Progenitor cell of endocrine pancreas (in vitro differentiated cells): ENCODE measurements at places on chromosomes 2 and 18. TPM values are rescaled to one million over a fixed set of nuclear protein-coding genes. Genes with fewer than 3 reads are reported as not detected.

GRCh38 chr2:40680547-40680946, 228.7 kb upstream of the SLC8A1 start:
- peaks cover 3% of the 10 kb centered on the region for H3K4me1 ChIP-seq
- no peak overlapping the region for H3K4me3 ChIP-seq
- DNase-seq: no peak
- H3K27me3 ChIP-seq: no peaks in the 10 kb centered on the region
- no peak overlapping the region for H3K27ac ChIP-seq
- no peaks in the 10 kb centered on the region for H3K36me3 ChIP-seq

- no peak for DNase-seq
- no peak overlapping the region for H3K4me3 ChIP-seq
- peaks cover 4% of the 10 kb centered on the region for H3K27me3 ChIP-seq
- H3K27ac ChIP-seq: no peak overlapping the region
- no peaks in the 10 kb centered on the region for H3K36me3 ChIP-seq
- H3K4me1 ChIP-seq: peaks cover 9% of the 10 kb centered on the region
Observed at GRCh38 chr2:143482771-143483170, 353.6 kb downstream of the ARHGAP15 start.

DNA sequence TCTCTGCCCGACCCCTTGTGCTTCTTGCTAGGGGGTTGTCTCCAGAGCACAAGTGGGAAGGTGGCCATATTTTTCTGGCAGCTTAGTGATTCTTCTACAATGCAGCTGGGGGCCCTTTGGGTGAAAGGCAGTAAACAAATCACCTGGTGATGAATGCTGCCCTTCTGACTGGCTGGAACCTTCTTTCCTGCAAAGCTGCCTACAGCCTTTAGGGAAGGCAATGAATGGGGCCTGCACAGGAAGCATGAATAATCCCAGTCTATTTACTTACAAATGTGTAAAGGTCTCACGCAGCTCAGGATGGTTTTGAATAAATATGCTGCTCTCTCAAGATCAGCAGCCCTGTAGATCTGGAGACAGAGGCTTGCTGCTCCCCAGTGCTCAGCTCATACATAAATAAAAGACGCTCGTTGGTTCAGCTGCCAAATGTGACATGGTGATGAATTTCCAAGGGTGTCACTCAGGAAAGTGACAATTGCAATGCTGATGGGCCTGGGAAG, 289.2 kb downstream of the TDRD15 start:
- no peak for DNase-seq
- H3K4me3 ChIP-seq: no peak overlapping the region
- H3K27ac ChIP-seq: no peak overlapping the region
- H3K36me3 ChIP-seq: no peaks in the 10 kb centered on the region
- peaks cover 18% of the 10 kb centered on the region for H3K4me1 ChIP-seq
- H3K27me3 ChIP-seq: no peaks in the 10 kb centered on the region

DNA sequence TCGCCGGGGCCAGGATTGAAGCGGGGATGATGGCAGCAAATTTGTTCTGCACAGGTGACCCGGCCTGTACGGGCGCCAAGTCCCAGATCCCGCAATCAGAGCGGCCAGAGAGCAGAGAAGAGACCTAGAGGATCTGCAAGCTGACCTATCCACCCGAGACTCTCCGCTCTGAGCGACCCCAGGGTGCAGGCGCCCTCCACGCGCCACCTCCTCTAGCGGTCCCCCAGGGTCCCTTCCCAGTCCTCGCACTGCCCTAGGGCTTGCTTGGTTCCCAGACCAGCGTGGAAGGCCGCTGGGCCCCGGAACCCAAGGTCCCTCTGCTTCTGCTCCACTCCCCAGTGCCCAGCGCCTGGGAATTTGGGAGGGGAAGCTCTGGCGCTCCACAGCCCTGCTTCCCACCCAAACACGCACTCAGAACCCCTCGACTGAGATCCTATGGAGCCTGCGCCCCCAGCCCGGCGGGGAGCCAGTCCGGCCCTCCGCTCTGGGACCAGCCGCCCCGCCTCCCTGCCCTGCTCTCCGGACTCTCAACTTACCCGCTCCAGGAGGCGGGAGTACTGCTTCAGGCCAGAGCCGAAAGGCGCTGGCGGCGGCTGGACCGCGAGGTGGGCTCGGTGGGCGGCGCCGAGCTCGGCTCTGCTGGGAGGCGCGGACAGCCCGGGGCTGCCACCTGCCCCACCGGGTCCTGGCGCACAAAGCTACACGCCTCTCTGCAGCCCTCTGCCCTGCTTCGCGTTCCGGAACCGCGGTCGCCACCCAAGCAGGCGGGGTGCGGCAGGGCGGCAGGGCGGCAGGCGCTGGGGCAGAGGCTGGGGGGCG, 3.0 kb upstream of the SIX3 start:
- no peaks in the 10 kb centered on the region for H3K36me3 ChIP-seq
- peaks cover 14% of the 10 kb centered on the region for H3K4me1 ChIP-seq
- H3K4me3 ChIP-seq: peak overlapping the region; percentile 53

DNA sequence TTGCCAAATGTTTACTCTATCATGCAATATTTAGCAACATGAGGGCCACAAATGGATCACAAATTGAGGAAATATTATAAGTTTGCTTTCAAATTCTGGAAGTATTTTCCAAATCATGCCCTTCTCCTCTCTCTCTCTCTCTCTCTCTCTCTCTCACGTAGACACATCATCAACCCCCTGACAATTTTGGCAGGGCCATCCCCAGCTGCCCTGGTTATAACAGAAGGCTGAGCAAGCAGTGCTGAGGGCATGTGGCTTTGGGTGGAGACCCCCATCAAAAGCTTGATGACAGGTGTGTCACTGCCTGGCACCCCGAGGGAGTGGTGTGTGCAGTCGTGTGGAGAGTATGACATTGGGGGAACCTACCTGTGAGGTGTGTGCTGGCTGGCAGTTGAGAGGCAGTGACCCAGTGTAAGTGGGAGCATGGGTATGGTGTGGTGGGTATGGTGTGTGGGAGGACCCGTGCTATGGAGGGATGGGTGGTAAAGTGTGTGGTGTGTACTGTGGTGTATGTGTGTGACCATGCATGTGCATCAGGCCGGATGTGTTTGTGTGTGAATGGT, 224.5 kb downstream of the TTC32 start:
- no peak for DNase-seq
- H3K4me3 ChIP-seq: no peak overlapping the region
- no peaks in the 10 kb centered on the region for H3K27me3 ChIP-seq
- no peak overlapping the region for H3K27ac ChIP-seq

DNA sequence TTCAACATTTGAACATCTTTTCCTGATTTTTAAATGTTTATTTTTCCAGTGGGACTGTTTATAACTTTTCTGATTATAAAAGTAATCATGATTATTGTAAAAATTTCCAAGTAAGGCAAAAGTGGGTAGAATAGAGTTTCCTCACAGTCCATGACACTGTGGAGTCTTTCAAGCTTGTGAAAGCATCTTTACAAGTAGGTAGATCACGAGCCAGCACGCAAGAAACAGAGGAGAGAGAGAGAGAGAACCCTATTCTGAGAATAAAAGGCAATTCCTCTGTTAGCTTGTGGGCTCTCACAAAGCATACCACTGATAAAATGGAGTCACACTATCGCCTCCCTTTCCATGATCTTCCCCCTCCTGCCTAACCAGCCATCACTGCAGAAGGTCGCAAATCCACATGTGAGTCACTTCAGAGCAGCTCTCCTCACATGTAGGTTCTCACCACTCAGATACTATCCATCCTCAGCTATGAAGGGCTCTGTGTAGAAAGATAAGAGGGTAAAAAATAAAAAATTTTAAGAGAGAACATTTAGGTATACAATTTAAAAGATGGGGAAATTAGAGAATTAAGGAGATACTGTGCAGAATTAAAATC, 40.3 kb downstream of the AAK1 start:
- H3K4me1 ChIP-seq: peaks cover 3% of the 10 kb centered on the region
- peaks cover 5% of the 10 kb centered on the region for H3K36me3 ChIP-seq
- peak overlapping the region; percentile 24 for H3K27ac ChIP-seq
- no peak for DNase-seq

DNA sequence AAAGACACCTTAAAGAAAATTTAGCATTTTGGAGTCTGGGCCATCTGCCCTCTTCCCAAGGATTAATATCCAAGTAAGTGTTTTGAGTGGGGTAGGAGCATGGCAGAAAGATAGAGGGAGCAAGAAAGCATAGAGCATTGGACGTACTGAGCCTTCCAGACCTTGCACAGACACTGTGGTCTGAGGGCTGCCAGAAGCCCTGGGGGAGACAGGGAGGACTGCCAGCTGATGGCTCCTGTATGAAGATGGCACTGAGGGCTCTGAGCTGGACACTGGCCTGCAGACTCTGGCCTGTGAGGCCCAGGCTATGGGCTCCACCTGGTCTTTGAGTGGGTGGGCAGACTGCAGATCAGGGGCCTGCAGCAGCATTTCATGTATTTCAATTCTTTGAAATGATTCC, 2.9 kb upstream of the PKDCC start:
- no peak for DNase-seq
- H3K36me3 ChIP-seq: no peaks in the 10 kb centered on the region
- H3K27me3 ChIP-seq: peaks cover 8% of the 10 kb centered on the region

- H3K4me1 ChIP-seq: peaks cover 15% of the 10 kb centered on the region
- DNase-seq: no peak
- no peak overlapping the region for H3K27ac ChIP-seq
- no peaks in the 10 kb centered on the region for H3K27me3 ChIP-seq
Observed at GRCh38 chr2:25418944-25419677, 77.4 kb upstream of the DNMT3A start.

DNA sequence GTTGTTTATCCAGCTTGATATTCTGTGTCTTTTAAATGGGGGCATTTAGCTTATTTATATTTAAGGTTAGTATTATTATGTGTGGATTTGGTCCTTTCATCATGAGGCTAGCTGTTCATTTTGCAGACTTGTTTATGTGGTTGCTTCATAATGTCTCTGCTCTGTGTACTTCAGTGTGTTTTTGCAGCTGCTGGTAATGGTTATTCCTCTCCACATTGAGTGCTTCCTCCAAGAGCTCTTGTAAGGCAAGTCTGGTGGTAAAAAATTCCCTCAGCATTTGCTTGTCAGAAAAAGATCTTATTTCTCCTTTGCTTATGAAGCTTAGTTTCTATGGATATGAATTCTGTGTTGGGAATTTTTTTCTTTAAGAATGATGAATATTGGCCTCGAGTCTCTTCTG, 47.8 kb upstream of the NT5C1B start:
- no peaks in the 10 kb centered on the region for H3K4me1 ChIP-seq
- H3K4me3 ChIP-seq: no peak overlapping the region
- no peak for DNase-seq
- no peaks in the 10 kb centered on the region for H3K27me3 ChIP-seq
- H3K27ac ChIP-seq: no peak overlapping the region

DNA sequence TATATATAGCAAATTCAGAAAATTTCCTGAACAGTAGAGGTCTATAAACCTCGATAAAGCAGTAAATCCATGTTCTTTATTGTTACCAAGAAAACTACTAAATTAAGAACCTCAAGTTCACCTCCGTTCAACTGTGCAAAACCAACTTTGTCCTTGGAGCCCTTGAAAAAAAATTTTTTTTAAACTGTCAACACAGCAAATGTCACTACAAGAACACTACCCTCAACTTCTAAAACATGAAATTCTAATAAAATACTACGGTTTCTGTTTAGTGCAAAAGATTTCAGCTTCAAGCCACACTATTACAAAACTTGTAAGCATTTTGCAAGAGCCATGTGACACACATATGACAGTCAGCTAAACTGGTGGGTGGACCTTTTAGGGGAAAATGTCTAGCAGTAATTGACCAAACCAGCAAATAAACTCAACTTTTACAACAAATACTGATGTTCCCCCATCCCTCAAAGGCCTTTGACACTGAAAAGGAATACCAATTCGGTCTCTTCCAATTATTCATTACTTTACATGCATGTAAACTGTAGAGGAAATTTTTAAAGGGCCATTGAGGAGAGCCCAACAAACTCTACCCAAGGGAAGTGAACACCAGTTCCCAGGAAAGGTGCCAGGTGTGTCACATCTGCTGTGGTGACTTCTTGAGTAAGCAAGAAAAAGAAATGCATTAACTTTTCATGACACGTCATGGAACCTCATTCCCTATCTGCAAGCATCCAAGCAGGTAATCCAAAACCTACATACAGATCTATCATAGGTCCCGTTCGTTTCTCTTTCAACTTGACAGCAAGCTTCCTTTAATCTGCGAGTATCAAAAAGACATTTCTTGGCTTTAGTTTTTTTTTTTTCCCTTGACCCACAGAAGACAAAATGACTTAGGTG, 1.4 kb downstream of the RAB1A start:
- peaks cover 30% of the 10 kb centered on the region for H3K4me1 ChIP-seq
- peaks cover 3% of the 10 kb centered on the region for H3K36me3 ChIP-seq
- DNase-seq: no peak
- peak overlapping the region; percentile 93 for H3K4me3 ChIP-seq
- no peaks in the 10 kb centered on the region for H3K27me3 ChIP-seq

- H3K27me3 ChIP-seq: peaks cover 7% of the 10 kb centered on the region
- no peak for DNase-seq
- H3K36me3 ChIP-seq: no peaks in the 10 kb centered on the region
- H3K4me1 ChIP-seq: no peaks in the 10 kb centered on the region
- no peak overlapping the region for H3K4me3 ChIP-seq
Observed at GRCh38 chr2:134692499-134692898, 26.3 kb downstream of the TMEM163 start.

DNA sequence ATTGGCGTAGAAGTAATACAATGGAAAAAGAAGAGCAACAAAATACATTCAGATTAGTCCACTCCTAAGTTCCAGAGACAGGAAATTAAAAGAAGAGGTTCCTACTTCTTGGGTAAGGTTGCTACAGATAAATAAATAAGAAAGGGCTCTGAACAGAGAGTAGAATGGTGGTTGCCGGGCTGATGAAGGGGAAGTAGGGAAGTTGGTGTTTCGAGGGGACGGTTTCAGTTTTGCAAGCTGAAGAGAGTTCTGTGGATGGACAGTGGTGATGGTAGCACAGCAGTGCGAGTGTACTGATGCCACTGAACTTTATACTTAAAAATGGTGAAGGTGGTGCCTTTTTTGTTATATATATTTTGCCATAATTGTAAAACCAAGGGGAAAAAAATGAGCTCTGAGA, 48.2 kb downstream of the CABYR start:
- H3K27me3 ChIP-seq: no peaks in the 10 kb centered on the region
- H3K4me3 ChIP-seq: no peak overlapping the region
- H3K27ac ChIP-seq: no peak overlapping the region

DNA sequence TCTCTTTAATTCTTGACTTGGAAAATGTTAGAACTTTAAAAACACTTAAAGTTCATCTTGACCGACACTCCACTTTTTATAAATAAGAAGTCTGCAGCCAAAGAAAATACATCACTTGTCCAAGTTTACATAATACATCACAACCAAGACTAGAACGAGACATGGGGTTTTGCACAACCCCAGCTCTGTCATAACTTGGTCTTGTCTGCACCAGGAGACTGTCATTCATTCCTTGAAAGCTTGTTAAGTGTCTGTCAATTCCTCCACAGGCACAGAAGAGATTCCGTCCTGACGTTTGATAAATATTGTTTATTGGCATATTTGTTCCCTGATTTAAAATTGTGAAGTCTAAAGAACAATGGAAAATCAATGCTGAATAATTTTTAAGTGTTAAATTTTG, 139.5 kb upstream of the SETBP1 start:
- H3K4me3 ChIP-seq: no peak overlapping the region
- no peaks in the 10 kb centered on the region for H3K27me3 ChIP-seq
- H3K36me3 ChIP-seq: no peaks in the 10 kb centered on the region
- no peak overlapping the region for H3K27ac ChIP-seq
- DNase-seq: no peak
- peaks cover 6% of the 10 kb centered on the region for H3K4me1 ChIP-seq

ATL2 gene
- 56.0 and 62.7 TPM in 2 replicates for total RNA-seq

CLEC4F gene
- total RNA-seq: not detected in 2 replicates

LRP1B gene
- 0.57 and 1.4 TPM in 2 replicates for total RNA-seq

MEP1B gene
- not detected in 2 replicates for total RNA-seq

ATP6V1B1 gene
- not detected in 2 replicates for total RNA-seq

DNMT3A gene
- total RNA-seq: 166 and 168 TPM in 2 replicates

MTCL1 gene
- 81.5 and 85.6 TPM in 2 replicates for total RNA-seq

RNU2-63P gene
- 2.8 TPM in 1 of 2 replicates, not detected in the other for total RNA-seq
